ENCODE measurements at places on chromosomes 16 and 17.

DNA sequence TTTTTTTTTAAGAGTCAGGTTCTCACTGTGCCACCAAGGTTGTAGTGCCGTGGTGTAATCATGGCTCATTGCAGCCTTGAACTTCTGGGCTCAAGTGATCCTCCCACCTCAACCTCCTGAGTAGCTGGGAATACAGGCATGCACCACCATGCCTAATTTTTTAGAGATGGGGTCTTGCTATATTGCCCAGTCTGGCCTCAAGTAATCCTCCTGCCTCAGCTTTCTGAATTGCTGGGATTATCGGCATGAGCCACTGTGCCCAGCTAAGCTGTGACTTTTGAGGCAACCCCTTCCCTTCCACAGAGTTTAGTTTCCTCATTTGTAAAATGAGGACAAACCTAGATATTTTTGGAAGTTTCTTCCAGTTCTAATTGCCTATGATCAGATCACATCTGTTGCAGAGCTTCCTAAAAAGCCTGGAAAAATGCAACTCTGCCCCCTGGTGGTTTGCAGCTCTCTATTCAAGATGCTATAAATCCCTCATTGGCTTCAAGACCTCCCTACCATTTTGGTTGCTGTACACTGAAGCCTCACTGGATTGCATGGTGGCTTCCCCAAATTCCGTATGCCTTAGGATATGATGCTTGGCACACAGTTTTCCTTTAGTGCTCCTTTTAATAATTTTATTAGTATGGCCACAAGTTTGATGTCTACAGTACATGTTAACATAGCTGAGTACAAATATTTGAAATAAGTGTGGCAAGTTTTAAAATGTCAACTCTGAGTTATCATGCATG lies 19.3 kb downstream of the GDE1 start:
- peak; percentile 46 for DNase-seq

DNA sequence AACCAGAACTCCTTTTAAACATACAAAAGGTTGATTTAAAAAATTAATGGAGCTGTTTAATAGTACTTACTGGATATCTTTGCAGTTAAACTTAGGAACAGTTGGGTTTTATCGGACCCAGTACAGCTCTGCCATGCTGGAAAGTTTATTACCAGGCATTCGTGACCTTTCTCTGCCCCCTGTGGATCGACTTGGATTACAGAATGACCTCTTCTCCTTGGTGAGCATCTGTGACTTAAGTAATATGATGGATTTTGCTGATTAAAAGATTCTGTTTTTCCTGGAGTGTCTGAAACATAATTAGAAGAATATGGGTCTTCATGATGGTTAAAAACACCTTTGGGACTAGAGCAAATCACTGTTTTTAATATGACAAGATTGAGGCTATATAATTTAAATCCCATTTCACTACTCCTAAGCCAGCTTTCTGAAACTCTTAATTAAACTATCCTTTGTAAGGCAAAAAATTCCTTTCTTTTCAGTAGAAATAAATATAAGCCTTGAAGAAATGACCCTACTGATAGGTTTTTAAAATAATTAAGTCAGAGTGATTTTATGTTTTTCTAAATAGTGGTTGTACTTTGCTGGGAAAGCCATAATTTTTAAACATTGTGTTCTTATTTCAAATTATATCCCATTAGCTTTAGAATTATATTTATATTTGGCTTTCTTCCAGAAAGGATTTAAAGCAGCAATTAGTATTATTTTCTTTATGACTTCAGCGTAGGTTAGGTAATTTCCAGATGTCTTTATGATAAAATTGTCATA lies 45.7 kb upstream of the KPNB1 start:
- DNase-seq, result no peak

- DNase-seq, result no peak
These were observed 41.5 kb upstream of the HS3ST3A1 start for GRCh38 chr17:13643180-13643579.

DNA sequence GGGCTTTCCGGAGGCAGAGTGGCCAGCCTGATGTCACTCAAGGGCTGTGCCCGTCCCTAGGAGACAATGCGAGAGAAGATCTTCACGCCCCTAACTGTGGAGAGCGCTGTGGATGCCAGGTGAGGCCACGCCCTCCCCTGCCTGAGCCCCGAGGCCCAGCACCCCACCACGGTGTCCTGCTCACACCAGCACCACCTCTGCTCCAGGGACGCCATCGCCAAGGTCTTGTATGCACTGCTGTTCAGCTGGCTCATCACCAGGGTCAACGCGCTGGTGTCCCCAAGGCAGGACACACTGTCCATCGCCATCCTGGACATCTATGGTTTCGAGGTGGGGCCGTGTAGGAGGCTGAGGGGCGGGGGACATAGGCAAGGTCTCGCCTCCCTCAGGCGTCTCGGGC lies 27.8 kb downstream of the MYO15A start:
- DNase-seq, result no peak

GRCh38 chr16:2277466-2278271 lies 9.7 kb upstream of the RNPS1 start:
- no peak for DNase-seq

DNA sequence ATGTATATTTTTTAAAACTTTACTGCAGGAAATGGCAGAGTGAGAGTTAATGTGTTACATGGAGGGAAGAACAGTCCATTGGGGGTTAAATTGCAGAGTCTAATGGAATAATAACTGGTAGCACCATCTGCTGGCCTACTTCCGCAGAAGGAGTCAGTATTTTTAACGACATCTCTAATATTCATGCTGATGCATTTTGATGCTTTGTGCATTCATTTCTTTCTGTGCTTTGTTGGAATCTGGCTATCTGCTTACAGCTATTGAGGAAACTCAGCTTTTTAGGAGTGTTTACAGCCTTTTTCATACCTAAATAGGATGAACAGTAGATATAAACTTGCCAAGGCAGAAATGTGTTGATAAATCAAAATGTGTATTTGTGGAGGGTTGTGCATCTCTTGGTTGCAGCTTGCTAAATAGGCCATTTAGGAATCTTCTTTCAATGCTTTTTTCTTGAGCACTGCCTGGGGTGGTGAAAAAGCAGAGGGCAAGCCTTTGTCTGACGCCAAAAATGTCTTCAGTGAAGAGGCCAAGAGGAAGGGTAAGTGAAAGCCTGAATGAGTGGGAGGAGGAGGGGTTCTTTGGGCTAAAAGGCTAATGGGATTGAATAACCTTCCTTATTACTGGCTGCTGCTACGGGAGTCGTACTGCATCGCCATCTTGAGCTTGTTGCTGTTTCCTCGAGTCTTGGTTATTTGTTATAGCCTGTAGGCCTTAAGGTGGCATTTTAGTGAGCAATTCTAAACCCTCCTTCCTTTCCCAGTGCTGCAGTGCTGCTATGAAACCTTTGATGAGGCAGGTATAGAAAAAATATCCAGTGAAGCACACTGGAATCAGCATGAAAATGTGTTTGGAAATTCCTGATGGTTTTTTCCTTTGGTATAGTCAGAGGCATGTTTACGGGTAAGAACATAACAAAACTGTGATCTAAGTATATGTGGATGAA lies 153.3 kb downstream of the CHD9 start:
- no peak for DNase-seq

GRCh38 chr16:55021595-55022475 lies 91.2 kb downstream of the IRX5 start:
- no peak for DNase-seq

DNA sequence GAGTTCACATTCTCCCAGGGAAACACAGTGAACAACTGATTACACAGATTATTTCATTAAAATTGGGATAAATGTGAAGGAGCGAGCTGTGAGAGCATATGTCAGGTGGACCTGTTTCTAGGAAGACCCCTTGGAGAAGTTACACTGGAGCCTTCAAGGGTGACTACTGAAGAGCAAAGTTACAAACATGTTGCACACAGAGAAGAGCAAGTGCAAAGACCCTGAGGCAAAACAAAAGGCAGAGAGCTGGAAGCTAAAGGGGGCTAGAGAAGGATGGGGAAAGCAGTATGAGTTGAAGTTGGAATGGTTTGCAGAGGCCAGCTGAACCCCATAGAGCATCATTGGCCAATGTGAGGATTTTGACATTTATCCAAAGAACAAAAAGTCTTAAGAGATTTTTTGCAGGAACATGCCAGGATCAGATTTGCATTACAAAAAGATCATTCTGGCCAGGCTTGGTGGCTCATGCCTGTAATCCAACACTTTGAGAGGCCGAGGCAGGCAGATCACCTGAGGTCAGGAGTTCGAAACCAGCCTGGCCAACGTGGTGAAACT lies 14.1 kb downstream of the PDZD9 start:
- DNase-seq, result no peak

- DNase-seq, result no peak
These were observed 4.0 kb downstream of the HAP1 start for GRCh38 chr17:41730479-41730878.
